Urinary bladder (tissue), 4 donors: ENCODE measurements at places on chromosomes 3 and 15. TPM values are rescaled to one million over a fixed set of nuclear protein-coding genes. Genes with fewer than 3 reads are reported as not detected.

Gene CACNA2D2
- polyA plus RNA-seq, result 1.3 TPM

Gene GOLGA6D
- not detected for polyA plus RNA-seq

Gene ALDH1L1
- polyA plus RNA-seq, result 24.0 TPM

Gene PLAAT1
- polyA plus RNA-seq, result 0.60 TPM

Gene ZNF860
- 2.4 TPM for polyA plus RNA-seq

Gene GPR149
- polyA plus RNA-seq, result not detected

Gene NOX5
- polyA plus RNA-seq, result 0.19 TPM

Gene SUMF1
- polyA plus RNA-seq, result 26.4 TPM

Gene PTH1R
- polyA plus RNA-seq, result 26.4 TPM

Gene RTP1
- polyA plus RNA-seq, result not detected

Gene STRA6
- 2.2 TPM for polyA plus RNA-seq

Gene CAMK2N2
- 0.29 TPM for polyA plus RNA-seq

Gene SHF
- 13.4 TPM for polyA plus RNA-seq

Gene GOLGA8N
- polyA plus RNA-seq, result 5.5 TPM

Gene CACNA1D
- polyA plus RNA-seq, result 1.6 TPM

Gene SOX14
- not detected for polyA plus RNA-seq

Gene MEGF11
- polyA plus RNA-seq, result 0.13 TPM

Gene FOXB1
- polyA plus RNA-seq, result 0.03 TPM

Gene ESYT3
- 2.4 TPM for polyA plus RNA-seq

Gene DNAH1
- polyA plus RNA-seq, result 2.2 TPM

Gene TRPC1
- polyA plus RNA-seq, result 10.1 TPM

Gene GOLGA8G
- polyA plus RNA-seq, result not detected

Gene CILP
- polyA plus RNA-seq, result 72.2 TPM

Gene KCTD6
- 10.7 TPM for polyA plus RNA-seq

Gene PPP1R14D
- not detected for polyA plus RNA-seq

Gene OR5K2
- not detected for polyA plus RNA-seq

Gene RPP25
- 13.5 TPM for polyA plus RNA-seq

Gene CSPG4
- polyA plus RNA-seq, result 63.8 TPM

Gene FILIP1L
- 75.1 TPM for polyA plus RNA-seq

Gene SPESP1
- 5.7 TPM for polyA plus RNA-seq
